ENCODE measurements at places on chromosomes 5 and 9.

DNA sequence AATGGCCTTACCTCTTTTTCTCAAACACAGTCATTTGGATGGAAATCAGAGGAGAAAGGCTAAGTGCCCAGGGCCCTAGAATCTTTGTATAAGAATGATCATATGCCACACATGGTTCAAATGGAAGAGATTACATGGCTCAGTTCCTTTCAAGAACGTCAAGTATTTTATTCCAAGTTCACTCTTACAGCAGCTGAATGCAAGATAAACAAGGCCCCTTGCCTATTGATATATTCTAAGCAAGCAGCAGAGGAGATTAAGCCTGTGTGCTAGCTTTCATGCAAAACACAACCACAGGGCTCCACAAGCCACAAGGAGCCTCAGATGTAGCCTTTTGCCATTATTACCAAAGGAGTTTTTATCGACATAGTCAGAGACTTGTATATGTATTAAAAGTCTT, 55.3 kb upstream of the SLCO6A1 start:
- no peak for DNase-seq

- DNase-seq, result no peak
Measured at GRCh38 chr9:69811351-69811868, 9.2 kb upstream of the CFAP95 start.

DNA sequence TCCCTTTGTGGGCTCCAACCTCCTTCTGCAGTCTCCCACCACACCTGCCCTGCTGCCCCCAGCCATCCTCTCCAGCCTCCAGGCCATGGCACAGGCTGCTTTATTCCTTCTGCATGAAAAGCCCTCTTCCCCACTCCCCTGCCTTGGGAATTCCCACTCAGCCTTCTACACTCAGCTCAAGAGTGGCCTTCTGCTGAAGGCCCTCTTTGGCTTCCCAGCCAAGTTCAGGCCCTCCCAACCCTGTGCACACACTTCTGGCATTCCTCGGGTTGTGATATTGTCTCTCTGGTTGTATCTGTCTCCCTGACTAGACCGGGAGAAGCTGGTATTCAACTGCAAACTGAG, 5.7 kb downstream of the SHB start:
- DNase-seq, result no peak

DNA sequence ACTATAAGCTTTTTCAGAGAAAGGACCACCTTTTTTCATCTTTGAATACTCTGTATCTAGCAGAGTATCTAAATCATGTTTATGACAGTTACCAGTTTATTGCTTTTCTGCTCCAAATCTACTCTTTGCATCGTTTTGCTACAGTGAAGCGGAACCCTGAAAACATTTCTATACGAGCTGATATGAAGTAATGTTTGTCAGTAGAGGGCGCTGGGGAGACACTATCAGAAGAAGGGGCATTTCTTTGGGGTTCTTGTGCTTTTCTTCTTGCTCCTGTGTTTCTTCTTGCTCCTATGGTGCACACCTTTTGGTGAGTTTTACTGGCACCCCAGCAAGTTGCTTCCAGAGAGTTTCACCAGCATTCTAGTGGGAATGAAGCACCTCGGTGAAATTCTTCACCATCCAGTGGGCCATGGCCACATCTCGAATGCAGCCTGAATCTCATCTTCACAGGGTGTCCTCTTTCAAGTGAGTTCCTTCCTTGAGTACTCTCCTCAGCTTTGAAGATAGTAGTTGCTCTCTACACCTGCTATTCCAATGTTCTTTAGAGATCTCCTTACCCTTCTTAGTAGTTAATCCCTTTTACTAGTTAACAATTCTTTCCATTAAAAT, 98.4 kb downstream of the FGF1 start:
- no peak for DNase-seq

DNA sequence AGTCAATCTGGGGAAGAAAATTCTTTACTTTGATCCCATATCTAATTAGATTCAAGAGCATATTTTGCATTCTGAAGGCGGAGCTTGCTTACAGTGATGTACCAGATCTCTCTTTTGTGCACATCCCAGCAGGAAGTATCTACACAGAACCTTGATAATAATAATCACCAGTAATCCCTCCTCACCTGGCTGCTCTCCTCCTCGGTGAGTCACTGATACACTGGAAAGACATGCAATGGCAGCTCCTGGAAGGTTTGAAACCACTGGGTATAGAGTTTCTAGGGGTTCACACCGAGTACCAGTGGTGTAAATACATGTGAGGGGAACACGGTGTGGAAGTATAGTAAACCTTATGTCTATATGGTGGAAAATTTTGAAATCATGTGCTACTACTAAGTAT, 205.5 kb upstream of the TARS1 start:
- no peak for DNase-seq

DNA sequence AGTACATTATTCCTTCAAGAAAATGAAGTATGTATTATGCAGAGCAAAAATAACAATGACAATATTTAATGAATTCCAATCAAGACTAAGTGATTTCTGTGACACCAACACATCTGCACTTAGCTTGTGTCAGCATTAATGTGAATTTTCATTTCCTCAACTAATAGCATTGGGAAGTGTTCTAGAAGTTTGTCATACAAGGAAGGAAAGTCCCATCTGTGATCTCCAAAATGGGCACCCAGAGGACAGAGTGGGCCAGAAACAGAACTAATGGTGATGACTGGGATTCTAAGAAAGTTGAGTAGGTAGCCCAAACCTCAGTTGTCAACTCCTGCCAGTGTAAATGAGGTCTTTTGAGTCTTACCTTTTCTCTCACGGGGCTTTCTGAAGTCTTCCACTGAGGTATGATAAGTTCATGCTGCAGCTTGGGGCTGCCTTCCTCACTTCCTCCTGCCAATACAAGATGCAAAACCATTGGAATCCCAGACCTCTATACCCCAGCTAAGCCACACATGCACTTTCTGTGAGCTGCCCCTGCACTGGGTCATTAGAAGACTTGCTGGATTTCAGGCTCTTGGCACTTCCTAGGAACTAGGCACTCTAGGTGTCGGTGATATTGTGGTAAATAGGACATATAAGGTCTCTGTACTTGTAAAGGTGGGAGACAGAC, 4.9 kb downstream of the ADAM19 start:
- no peak for DNase-seq

DNA sequence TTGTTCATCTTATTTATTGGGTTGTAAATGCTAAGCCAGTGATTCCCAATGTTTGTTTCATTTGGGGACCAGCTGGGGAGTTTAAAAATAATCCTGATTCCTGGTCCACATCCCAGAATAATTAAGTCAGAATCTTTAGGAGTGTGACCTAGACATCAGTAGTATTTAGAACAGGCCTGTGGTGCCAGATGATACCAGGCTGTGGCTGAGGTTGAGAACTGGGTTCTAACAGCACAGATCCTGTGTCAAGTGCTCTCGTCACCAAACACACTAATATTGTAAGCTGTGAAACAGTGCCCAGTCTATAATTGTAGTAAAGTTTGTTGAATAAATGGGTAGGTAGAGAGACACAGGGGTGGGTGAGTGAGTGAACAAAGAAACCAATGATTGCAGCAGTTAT, 172.1 kb upstream of the PPP1R2B start:
- no peak for DNase-seq

DNA sequence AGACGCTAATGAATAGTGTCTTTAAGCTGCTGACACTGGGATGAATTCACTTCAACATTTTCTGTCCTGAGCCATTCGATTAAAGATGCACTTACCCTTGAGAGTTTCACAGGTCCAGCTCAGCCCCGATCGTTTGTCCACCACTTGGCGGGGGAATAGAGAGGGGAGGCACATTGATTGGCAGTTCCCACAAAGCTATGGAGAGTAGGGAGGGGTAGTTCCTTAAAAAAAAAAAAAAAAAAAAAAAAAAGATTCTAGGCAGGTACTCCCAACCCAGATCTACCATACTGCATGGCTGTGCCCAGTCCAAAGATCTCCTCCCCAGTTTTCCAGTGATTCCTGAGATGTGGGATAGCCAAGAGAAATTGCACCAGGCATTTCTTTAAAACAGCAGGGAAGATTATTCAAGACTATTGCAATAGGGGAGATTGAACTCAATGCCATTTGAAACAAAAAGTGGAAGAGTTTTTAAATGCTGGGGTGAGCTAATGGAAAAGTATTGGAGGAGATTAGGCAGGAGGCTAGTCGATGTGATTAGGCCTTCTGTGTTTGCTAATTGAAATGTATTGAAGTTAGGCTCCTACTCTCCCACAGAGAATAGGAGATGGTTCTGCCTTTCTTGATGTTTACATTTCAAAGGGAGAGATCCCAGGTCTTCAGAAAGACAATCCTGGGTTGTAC, 2217.4 kb upstream of the WWC1 start:
- no peak for DNase-seq

- DNase-seq, result no peak
Measured at GRCh38 chr9:114503009-114503408, 2.3 kb downstream of the WHRN start.
